ENCODE measurements at places on chromosomes 1 and 21. TPM values are rescaled to one million over a fixed set of nuclear protein-coding genes. Genes with fewer than 3 reads are reported as not detected.

DNA sequence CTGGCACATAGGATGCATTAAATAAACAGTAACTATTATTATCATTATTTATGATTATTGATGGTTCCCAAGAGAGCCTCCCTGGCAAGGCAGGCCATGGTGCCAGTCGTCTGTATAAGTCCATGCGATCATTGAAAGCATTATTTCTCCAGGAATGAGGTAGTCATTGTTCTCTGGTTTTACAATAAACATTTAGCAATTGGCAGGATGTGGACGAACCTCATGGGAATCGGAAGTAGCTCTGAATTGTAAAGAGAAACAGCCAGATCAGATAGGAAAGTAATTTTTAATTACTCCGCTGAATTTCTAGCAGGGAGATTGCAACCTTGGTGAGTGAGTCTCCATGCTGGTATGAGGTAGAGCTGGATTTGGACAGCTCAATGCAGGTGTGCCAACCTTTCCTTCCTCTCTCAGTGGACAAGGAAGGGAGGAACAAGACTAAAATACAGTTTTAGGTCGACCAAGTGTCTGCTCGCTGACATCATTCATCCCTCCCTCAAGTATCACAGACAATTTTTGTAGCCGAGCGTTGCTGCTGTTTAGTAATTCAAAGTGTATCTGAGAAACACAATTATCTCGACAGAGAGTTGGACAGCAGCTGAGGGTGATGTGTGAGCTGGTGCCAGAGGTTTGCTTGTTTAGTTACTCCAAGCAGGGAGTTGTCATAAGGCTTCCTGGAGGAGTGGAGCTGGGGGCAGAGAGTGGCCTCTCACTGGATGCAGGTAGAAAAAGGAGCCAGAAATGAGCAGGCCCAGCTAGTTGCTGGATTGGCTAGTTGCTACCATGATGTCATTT is 250.8 kb downstream of the KCNJ6 start:
- H3K27me3 ChIP-seq = no peaks in the 10 kb centered on the region
- H3K4me3 ChIP-seq = no peak overlapping the region
- no peaks in the 10 kb centered on the region for H3K4me1 ChIP-seq
- no peak for DNase-seq
- no peak overlapping the region for H3K27ac ChIP-seq
- no peaks in the 10 kb centered on the region for H3K36me3 ChIP-seq

Gene MYOG
- not detected for total RNA-seq

DNA sequence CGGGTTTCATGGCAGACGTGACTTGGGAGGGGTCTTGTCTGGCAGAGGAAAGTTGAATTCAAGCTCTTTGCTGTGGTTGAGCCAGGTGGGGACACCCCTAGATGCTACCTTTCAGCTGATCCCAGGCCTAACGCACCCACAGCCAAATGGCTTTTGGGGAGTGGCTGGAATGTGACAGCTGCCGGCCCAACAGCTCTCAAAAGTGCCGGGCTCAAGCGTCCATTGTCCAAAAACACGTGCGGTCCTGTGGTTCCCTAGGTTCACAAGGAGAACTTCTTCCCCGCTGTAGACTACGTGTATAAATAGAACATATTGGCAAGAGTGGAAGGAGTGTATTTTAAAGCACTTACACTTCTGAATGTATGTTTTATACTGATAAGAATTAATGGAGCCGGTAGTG is 87.1 kb upstream of the ARHGEF16 start:
- no peak for DNase-seq
- H3K36me3 ChIP-seq = no peaks in the 10 kb centered on the region
- H3K4me1 ChIP-seq = no peaks in the 10 kb centered on the region
- H3K27me3 ChIP-seq = no peaks in the 10 kb centered on the region
- H3K27ac ChIP-seq = no peak overlapping the region

- no peaks in the 10 kb centered on the region for H3K36me3 ChIP-seq
- no peak overlapping the region for H3K4me3 ChIP-seq
- no peak for DNase-seq
- H3K4me1 ChIP-seq = peaks cover 25% of the 10 kb centered on the region
- H3K27me3 ChIP-seq = no peaks in the 10 kb centered on the region
- no peak overlapping the region for H3K27ac ChIP-seq
Measured at GRCh38 chr1:229195246-229195645, 75.7 kb upstream of the RAB4A start.

GRCh38 chr1:69911301-69911801 is 294.0 kb downstream of the LRRC40 start:
- H3K4me1 ChIP-seq = no peaks in the 10 kb centered on the region
- no peaks in the 10 kb centered on the region for H3K27me3 ChIP-seq
- no peak overlapping the region for H3K4me3 ChIP-seq
- H3K36me3 ChIP-seq = no peaks in the 10 kb centered on the region

Gene CTH
- 9.0 TPM for total RNA-seq

GRCh38 chr1:215932558-215932957 is 365.5 kb downstream of the KCTD3 start:
- H3K27me3 ChIP-seq = no peaks in the 10 kb centered on the region
- no peaks in the 10 kb centered on the region for H3K4me1 ChIP-seq
- no peak overlapping the region for H3K27ac ChIP-seq
- DNase-seq = no peak

- H3K27ac ChIP-seq = no peak overlapping the region
- H3K4me3 ChIP-seq = no peak overlapping the region
- H3K36me3 ChIP-seq = no peaks in the 10 kb centered on the region
- DNase-seq = no peak
Measured at GRCh38 chr1:6111991-6112689, 66.5 kb downstream of the KCNAB2 start.

DNA sequence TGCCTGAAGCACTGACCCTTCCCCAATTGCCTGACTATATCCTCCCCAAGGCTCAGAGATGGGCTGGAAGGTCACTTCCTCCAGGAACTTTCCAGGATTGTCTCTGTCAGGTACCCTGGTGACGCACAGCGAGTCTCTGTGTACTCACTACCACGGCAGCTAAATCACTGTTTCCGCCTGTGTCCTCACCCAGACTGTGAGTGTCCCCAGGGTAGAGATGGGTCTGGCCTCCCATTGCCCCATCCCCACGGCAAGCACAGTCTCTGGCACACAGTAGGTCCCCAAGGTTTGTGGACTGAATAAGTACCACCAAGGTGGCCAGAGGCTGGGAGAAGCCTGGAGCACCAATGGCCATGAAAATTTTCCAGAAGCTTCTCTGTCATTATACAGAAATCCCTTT is 93.8 kb upstream of the RUNX3 start:
- H3K4me3 ChIP-seq = no peak overlapping the region
- H3K4me1 ChIP-seq = peaks cover 75% of the 10 kb centered on the region
- H3K27me3 ChIP-seq = no peaks in the 10 kb centered on the region
- DNase-seq = no peak

DNA sequence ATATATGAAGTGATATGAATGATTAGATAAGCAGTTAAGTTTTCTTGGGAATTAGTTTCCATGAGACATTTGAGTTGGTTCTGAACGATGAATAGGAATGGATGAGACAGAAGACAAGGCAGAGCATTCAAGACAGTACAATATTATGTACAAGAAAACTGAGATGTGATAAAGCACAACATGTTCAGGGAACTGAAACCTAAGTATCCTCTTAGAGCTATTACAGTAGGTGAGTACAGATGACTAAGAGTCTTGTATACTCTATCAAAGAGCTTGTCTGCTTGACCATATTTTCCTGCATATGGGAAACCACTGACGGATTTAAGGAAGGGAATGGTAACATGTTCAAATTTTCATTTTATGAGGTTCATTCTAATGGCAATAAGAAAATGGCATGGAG is 61.6 kb downstream of the NME7 start:
- H3K27me3 ChIP-seq = no peaks in the 10 kb centered on the region
- DNase-seq = no peak
- no peak overlapping the region for H3K27ac ChIP-seq
- H3K4me3 ChIP-seq = no peak overlapping the region
- no peaks in the 10 kb centered on the region for H3K4me1 ChIP-seq

Gene CR1L
- not detected for total RNA-seq

DNA sequence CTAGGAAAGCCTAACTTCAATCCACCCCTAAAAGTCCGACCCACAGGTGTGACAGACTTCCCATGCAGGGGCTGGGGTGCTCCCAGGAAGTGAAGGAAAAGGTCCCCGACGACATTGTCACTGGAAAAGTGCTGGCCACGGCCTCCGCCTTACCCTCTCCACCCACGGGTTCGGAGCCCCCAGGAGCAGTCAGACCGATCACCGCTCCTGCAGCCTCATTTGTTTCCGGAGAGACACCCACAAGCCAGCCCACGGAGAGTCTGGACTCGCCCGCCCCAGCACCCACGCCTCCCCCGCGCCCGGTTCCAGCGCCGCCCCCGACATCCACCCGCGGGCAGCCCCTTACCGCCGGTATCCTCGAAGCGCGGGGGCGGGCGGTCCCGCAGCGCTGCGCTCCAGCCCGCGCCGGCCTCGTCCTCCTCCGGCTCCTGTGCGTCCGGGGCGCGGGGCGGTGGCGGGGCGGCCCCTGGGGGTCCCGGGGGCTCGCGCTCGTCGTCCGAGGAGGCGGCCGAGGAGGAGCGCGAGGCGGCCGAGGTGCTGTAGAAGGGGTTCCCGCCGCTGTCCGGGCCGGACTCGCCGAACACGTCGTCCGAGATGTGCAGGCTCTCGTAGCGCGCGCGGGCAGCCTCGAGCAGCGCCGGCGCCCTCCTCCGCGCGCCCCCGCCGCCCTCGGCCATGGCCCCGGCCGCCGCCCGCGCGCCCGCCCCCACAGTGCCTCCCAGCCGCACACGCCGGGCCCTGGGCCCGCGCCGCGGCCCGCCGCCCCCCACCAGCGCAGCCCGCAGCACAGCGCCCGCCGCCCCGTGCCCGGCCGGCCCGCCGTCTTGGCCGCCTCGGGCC is 660 bp downstream of the PGBD5 start:
- H3K4me1 ChIP-seq = no peaks in the 10 kb centered on the region
- DNase-seq = no peak

Data from CD8-positive, alpha-beta memory T cell (primary cell).